ENCODE measurements at places on chromosomes 5 and 9. TPM values are rescaled to one million over a fixed set of nuclear protein-coding genes. Genes with fewer than 3 reads are reported as not detected.

The GABRB2 gene
- 0.77 TPM for total RNA-seq

The SETX gene
- 20.1 TPM for total RNA-seq

The GFI1B gene
- total RNA-seq: 0.29 TPM

The IFNA13 gene
- not detected for total RNA-seq

The ANKDD1B gene
- total RNA-seq: 5.6 TPM

The IL17B gene
- not detected for total RNA-seq

The LAMC3 gene
- total RNA-seq: 16.7 TPM

The KLHL3 gene
- total RNA-seq: 19.4 TPM

The SNCAIP gene
- total RNA-seq: 2.1 TPM

The QRFP gene
- not detected for total RNA-seq

The IL13 gene
- total RNA-seq: not detected

The CCT5 gene
- total RNA-seq: 356 TPM

The PCDHA3 gene
- total RNA-seq: 1.2 TPM

The SPATA31C1 gene
- not detected for total RNA-seq

The INSYN2B gene
- total RNA-seq: not detected

The IFNB1 gene
- not detected for total RNA-seq

The COL5A1 gene
- 57.3 TPM for total RNA-seq

The PCDHA12 gene
- total RNA-seq: 13.8 TPM

The S100Z gene
- 18.3 TPM for total RNA-seq

The SLC38A9 gene
- 47.2 TPM for total RNA-seq

The MRPS30 gene
- 56.0 TPM for total RNA-seq

The BARHL1 gene
- total RNA-seq: not detected

The HSPA5 gene
- 516 TPM for total RNA-seq

The ARL10 gene
- 9.7 TPM for total RNA-seq

The MEIKIN gene
- not detected for total RNA-seq

The TLX3 gene
- total RNA-seq: not detected

All from endodermal cell (in vitro differentiated cells).